ENCODE measurements at places on chromosomes 6 and 20.

DNA sequence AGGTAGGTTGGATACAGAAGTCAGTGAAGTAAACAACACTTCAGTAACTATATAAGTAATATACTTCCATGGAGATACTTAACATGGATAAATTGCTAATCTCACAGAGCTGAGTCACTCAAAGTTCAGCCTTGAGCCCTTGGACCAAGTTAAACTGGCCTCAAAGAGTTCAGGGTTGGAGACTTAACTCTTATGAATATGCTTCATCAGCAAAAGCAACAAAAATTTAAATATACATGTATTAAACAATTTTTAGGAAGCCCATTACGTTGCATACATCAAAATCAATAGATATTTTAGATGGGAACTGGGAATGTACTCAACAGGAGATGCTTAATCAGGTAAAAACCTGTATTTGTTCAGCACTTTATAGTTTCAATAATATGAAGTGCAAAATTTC lies 12.2 kb downstream of the MTCL3 start:
- DNase-seq, result no peak

GRCh38 chr20:41509316-41510200 lies 108.6 kb downstream of the CHD6 start:
- no peak for DNase-seq

DNA sequence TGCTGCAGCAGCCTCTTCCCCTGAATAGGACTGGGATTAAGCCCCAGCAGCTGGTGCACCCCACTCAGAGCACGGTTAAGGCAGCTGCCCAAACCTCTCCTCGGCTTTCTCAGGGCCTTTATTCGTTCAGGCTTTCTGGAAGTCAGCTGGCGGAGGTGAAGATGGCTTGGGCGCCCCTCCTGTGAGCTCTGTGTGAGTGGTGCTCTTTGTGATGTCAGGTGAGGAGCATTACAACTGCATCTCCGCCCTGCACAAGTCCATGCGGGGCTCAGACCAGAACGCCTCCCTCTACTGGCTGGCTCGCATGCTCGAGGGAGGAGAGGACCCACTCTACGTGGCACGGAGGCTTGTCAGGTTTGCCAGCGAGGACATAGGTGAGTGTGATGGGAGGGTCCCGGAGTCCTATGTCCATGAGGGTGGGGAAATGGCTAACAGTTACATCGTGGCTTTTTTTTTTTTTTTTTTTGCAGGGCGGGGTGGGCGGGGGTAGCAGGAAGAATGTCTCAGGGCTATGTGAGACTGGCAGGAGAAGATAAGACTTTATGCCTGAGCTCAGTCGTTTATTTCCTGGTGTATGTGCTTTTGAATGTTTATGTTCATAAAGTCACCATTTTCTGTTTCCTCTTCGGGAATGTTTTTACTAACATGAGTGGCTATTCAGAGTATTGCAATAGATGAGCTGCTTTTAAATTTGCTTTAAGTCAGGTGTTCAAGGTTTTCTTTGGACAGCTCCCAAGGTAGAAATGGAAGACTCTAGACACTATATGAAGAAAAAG lies 18.2 kb downstream of the WRNIP1 start:
- no peak for DNase-seq

- no peak for DNase-seq
These were observed 78.1 kb downstream of the PRDM1 start for GRCh38 chr6:106163966-106164877.

DNA sequence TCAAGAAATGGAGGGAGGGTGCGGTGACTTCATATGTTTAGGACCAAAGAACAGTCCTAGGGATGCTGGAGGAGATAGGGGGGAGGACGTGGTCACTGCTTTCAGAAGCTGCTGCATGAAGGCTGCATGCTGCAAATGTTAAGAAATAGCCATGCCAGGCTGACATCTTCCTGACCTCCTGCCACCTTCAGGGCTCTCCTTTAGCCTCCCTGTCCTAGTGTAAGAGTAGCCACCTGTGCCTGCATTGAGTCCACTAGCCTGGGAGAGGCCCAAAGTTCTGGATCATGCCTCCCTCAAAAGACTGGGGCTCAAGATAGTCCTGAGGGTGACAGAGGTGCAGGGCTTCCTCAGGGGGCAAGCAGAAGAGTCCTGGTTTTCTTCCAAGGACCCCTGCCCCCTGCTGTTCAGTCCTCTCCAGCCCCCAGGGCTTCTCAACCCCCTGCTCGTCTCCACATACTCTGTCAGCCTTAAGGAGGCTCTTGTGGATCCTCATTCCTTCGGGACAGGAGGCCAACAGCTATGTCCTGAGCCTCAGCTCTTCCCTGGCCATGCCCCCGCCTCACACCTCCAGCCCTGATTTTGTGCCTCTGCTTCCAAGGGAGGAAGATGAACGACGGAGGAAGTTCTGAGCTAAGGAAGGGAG lies 96.3 kb downstream of the MRPL14 start:
- DNase-seq, result no peak

DNA sequence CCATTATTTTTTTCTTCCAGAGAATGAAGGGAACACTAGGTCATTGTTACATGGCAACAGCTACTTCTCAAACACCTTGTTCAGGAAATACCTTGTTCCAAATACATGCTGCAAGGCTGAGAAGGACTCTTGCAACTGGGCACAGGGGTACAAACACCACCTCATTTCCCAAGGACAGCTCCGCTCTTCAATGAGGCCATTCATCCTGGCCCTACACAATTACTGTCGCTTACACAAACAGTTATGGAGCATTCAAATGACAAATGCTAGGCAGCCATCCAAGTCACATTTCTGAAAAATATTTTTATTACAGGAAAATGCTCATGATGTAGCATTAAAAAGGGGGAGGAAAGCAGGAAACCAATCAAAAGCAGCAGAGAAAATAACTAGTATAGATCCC lies 611.9 kb downstream of the DHX35 start:
- no peak for DNase-seq

DNA sequence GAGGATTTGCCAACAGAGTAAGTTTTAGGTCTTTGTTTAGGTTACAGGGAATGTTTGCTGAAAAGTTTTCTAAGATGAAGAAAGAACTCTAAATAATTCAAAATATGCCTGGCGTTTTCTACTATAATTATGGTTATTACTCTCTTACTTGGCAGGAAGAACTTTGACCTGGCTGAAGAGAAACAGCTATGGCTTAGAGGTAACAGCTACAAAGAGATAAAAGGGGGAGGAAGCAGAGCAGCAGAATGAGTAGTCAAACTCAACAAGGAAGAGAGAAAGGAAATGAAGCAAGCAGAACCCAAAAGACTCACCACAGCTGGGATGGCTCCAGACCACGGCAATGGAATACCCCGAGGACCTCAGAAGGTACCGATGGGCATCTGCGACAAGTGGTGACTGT lies 95.6 kb downstream of the KIF16B start:
- DNase-seq, result no peak

DNA sequence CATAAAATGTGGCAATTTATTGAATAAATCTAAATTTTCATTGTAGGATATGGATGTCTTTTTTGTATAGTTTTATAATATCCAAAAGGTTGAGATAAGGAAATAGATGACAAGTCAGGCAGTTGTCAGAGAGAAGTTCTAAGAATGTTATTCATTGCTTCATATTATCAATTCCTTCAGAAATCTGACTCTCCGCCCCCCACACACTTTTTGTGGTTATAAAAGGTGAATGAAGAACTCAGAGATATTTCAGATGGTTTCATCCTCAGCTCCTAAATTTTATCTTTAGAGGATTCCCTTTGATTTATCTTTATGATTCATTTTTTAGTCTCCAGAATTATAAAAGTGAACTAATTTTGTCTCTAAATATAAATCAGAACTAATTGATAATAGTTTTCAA lies 136.1 kb upstream of the NOX3 start:
- no peak for DNase-seq

DNA sequence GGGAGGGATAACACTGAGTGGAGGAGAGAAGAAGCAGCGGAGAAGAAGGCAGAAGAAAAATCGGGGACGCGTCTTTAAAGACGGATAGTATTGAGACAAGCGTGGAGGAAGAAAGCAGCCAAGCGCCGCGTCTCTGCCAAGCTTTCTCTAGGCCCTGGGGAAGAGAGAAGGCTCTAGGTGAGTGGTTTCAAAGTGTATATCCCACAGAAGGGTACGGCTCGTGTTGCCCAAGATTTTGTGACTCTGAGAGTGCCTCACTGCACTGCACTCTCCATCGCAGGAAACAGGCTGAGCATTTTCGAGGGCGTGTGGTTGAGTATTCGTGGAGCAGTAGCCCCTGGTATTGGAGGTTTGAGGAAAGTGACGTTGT lies 185.4 kb downstream of the TRIM27 start:
- DNase-seq, result no peak

GRCh38 chr6:38016824-38017223 lies 197.3 kb downstream of the ZFAND3 start:
- DNase-seq, result no peak

DNA sequence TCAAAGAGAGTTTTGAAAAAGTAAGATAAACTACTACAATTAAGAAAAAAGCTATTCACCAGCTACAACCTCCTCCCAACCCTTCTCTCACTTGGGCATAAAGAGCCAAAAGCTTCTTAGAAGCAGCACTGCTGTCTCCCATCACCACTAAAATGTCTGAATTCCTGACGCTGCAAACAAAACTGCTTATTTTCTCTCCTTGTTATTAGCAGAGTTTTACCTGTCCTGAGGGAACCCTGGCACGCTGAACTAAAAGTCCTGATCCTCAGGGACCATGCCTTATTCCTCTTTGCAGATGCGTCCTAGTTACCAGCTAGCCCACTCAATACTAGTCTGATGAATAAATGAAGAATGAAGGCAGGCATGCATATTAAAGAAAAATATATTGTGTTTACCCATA lies 1.1 kb downstream of the HACE1 start:
- DNase-seq, result no peak

GRCh38 chr20:37828684-37829083 lies 74.2 kb upstream of the VSTM2L start:
- DNase-seq, result no peak

DNA sequence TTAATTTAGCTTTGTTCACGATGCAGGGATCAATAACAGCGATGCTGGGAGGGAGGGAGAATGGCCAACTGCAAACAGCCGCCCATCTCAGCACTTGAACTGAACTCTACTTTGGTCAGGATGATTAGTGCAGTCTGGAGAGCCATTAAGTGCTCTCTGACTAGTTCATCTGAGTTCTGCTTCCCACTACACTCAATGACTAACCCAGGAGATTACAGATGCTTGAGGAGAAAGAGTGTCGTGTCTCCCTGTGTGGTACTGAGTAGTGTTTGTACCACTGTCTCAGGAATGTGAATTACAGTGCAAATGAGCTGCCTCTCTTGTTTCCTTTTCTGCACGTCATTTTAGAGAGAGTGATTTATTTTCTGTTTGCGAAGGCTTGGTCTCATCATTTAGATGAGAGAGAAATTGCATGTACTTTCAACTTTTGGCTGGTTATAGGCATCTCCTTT lies 23.5 kb downstream of the CARMIL1 start:
- DNase-seq, result no peak

DNA sequence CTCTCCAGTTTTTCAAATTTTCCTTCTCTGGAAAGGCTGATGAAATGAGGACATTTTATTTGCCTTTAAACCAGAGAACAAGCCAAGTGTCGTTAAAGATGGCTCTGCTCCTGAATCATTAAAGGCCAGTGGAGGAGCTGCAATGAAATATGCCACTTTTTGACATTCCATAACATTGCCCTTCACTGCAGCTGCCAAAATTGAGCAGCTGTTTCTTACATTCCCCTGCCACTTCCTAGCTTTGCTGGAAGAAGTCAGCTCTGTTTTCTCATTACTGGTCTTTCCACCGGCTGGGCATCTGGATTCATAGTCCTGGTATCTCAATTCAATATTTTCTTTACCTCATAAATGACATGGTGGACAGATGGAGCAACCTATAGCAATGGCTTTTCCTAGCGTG lies 45.5 kb upstream of the NRN1 start:
- no peak for DNase-seq
